ENCODE measurements at places on chromosomes 5 and 9. TPM values are rescaled to one million over a fixed set of nuclear protein-coding genes. Genes with fewer than 3 reads are reported as not detected.

The PCDHB12 gene
- under 0.01 TPM for total RNA-seq

The MCC gene
- total RNA-seq = 25.4 TPM

The SHC3 gene
- total RNA-seq = 11.7 TPM

The HK3 gene
- total RNA-seq = not detected

The AGXT2 gene
- under 0.01 TPM for total RNA-seq

The ADRB2 gene
- total RNA-seq = 1.7 TPM

The ELOVL7 gene
- not detected for total RNA-seq

The PCDHGA8 gene
- 3.0 TPM for total RNA-seq

The ACOT12 gene
- not detected for total RNA-seq

The SELENOP gene
- total RNA-seq = 15.5 TPM

The FOXI1 gene
- total RNA-seq = not detected

The PCDHB10 gene
- total RNA-seq = under 0.01 TPM

The GNA14 gene
- 6.5 TPM for total RNA-seq

The ITK gene
- total RNA-seq = 1.3 TPM

The FBP2 gene
- not detected for total RNA-seq

The FAM151B gene
- total RNA-seq = 8.6 TPM

All from fibroblast of villous mesenchyme (primary cell).